Stimulated activated CD4-positive, alpha-beta T cell treated with anti-CD3 and anti-CD28 coated beads, Interleukin-1b, Interleukin-23, amount 100 ng/mL, for 48 hours (primary cell): ENCODE measurements at places on chromosomes 7 and 10.

GRCh38 chr7:40418983-40419382 lies 284.2 kb downstream of the SUGCT start:
- no peak for DNase-seq

DNA sequence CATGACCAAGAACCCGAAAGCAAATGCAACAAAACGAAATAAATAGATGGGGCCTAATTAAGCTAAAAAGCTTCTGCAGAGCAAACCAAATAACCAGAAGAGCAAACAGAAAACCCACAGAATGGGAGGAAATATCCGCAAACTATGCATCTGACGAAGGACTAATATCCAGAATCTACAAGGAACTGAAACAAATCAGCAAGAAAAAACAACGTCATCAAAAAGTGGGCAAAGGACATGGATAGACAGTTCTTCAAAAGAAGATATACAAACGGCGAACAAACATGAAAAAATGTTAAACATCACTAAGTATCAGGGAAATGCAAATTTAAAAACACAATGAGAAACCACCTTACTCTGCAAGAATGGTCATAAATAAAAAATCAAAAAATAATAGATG lies 35.3 kb upstream of the CACUL1 start:
- DNase-seq = no peak

DNA sequence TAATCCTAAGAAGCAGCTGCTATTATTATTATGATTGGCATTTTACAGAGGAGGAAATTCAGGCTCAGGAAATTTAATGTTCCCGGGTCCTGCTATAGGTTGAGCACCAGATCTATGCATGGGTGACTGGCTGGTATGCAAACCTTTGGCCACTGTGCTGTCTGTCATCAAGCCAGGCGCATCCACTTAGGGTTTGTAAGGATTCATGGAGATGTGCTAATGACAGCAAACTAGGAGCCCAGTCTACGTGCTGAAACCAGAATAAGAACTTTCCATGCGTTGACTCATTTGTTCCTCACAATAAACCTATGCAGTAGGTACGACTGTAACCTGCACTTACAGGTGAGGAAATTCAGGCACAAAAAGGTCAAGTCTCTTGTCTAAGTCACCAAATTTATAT lies 64.5 kb upstream of the ZMIZ1 start:
- no peak for DNase-seq

GRCh38 chr7:30526163-30526562 lies 21.5 kb upstream of the GGCT start:
- DNase-seq = no peak

GRCh38 chr7:42262964-42263363 lies 26.0 kb upstream of the GLI3 start:
- DNase-seq = no peak

DNA sequence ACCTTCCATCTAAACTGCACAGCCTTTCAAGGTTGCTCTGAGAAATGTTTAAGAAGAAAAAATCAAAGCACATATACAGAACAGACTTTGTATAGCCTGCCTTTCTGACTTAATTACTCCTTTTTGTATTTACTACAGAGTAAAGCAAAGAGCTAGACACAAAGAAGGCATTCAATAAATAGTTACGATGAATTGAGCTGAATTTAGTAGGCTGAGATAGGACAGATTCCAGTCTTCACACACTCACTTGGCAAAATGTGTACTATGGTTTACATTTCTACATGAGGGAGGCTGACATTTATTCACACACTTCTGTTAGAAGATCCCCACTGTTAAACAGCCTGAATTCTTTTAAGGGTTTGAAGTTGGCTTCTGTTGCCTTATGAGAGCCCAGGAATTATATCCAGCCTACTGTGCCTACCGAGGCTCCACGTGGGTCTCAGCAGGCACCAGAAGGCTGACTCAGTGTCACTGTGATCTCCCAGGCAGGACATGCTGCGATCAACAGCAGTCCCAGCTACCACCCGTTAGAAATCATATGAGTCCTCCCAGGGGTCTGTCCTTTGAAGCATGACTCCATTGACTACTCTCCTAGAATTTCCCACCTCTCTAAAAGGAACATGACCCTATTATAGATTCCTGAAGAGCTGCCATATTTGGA lies 24.5 kb upstream of the SLC25A13 start:
- no peak for DNase-seq

DNA sequence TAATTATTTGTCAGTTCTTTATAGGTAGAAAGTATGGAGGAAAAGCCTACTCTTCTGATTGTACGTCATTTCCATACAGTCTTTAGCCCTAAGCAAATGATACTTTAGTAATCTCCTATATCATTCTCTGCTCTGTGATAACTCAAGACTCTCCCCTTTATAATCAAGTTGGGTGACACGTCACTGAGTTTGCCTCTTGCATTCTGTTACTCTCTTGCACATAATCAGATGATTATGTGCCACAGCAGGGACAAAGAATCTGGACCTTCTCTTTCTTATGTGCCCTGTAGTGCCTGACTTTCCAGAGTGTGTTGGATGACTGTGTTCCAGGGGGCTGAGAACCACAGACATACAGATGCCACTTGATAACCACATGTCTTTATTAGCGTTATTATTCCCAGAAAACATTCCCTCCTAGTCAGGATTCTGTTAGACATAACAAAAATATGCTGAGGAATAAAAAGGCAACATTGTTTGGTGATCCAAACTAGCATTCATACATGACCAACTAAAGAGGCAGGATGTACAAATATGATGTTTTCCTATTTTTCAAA lies 116.4 kb upstream of the HGF start:
- no peak for DNase-seq

GRCh38 chr10:30600005-30600404 lies 29.5 kb downstream of the LYZL2 start:
- DNase-seq = no peak

- no peak for DNase-seq
These were observed 299.9 kb upstream of the PITRM1 start for GRCh38 chr10:3472287-3473051.

- no peak for DNase-seq
These were observed 67.2 kb downstream of the EBF3 start for GRCh38 chr10:129896860-129897200.

GRCh38 chr7:39458061-39458745 lies 108.0 kb upstream of the YAE1 start:
- no peak for DNase-seq

DNA sequence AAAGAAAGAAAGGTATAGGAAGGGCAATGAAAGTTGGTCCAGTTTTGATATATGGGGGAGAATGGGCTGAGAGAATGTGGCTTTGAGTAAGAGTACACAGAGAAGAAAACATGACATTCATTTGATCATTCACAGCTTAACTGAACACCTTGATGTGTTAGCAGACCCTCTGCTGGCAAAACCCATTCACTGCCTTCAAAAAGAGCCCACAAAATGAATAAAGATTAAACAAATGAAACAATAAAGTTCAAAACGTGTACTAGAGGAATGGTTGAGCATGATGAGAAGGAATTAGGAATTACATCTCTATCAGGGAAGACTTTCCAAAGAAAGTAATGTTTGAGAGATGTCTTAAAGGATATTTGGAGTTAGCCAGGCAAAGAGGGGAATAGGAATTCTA lies 2.1 kb downstream of the WEE2 start:
- no peak for DNase-seq

DNA sequence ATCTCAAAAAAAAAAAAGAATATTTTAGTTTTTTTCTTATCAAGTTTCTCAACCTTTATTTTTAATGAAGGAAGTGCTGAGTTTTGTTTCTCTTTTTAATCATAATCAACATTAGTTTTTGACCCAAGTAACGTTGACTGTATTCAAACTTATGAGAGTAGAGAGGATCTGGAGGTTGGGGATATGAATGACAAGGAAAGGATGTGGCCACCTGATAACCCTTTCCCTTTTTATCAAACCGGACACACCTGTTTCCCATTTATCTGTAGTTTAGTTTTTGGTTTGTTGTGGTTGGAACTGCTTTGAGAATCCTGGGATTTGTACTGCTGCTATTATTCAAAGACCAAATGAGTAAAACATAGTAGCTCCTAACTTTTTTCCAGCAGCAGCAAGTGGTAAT lies 38.6 kb downstream of the HACD1 start:
- no peak for DNase-seq

DNA sequence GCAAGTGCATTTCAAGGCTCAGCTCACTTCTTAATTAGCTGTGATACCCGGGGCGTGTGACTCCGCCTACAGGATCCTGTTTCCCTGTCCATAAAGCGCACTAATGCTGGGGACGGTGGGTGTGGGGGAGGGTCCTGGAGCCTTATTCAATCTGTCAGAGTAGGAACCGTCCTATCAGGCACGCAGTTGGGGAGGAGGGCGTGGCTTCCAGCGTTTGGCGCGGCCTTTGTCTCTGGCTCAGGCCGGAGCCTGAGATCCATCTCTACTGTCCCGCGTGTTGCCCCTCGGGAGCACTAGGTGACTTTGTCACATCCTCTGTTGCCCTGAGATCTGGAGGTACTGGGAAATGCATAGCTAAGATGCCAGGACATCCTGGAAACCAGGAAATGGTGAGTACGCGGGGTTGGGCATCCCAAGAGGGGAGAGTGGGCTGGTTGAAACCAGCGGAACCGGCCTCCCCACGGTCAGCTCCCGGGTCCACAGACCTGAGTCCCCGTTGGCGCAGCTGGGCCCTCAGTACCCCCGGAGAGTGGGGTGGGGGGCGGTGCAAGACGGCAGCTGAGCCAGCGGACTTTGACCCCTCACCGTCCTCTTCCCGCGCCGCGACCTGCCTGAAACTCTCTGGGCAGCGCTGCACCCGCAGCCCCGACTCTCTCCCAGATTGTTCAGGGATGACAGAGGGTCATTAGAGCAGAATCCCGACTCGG lies 104.4 kb upstream of the ZNF92 start:
- DNase-seq = peak; percentile 62

DNA sequence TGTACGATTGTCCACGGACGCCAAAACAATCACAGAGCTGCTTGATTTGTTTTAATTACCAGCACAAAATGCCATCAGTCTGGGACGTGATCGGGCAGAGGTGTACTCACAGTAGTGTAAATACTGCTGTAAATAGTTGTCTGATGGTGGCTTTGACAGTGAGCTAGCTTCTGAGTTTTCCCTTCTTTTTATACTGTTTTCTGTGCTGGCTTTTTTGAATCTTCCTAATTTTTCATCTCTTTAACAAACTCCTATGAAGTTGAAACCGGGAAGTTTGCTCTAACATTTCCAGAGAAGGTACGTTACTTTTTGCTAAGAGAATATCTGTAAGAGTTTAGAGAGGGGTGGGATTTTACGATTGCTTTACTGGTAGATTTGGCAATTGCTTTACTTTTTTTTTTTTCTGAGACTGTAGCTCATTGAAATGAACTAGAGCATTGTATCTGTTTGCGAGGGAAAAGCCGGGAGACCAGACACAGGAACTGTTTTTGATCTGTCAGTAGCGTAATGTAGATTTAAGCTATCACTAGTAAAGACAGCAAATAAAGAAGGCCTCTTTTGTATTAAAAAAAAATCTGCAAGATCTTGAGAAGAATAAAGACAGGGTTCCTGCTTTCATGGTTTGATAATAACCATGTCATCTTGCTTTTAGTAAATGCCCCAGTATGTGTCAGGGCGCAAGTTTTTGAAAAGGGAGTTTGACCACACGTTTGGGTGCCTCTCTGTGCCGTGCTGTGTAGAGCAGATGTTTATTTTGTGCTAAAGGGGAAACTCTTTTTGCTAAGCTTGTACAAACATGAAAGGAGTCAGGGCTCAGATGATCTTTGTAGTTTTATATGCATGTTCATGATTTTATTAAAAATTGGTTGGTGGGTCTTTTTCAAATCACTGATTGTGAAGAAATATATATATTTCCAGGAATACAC lies 712 bp downstream of the FOXP2 start:
- no peak for DNase-seq

DNA sequence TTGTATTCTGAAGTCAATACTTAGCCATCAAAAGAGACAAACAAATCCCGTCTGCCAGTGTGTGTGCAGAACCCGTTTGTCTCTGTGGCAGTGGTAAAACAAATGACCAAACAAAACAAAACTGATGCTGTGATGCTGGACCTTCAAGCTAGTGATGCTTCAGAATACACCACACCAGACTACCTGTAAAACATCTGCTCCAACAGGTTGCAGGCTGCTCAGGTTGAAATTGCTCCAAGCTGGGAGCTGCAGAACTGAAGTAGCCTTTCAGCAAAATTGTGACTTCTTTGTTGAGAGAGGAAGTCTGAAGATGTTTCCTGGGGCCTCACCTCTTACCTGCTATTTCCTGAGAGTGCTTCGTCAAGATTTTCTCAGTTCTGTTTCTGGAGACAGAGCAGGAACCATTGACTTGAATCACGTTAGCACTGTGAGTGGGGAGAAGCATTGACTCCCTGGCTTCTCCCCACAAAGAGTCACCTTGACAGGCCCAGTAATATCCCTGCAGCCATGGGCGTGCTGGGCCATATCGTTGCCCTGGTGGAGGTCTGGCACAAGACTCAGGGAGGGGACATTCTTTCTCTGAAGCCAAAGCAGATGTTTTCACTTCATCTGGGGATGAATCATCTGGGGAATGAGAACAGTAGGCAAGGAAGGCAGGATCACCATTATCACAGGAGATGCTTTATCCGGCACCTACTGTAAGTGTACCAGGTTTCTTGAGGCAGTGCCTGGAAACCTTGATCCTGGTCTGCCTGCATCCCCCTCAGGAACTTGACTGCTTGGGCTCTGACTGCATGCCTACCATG lies 80.2 kb downstream of the RBM20 start:
- peak; percentile 8 for DNase-seq

DNA sequence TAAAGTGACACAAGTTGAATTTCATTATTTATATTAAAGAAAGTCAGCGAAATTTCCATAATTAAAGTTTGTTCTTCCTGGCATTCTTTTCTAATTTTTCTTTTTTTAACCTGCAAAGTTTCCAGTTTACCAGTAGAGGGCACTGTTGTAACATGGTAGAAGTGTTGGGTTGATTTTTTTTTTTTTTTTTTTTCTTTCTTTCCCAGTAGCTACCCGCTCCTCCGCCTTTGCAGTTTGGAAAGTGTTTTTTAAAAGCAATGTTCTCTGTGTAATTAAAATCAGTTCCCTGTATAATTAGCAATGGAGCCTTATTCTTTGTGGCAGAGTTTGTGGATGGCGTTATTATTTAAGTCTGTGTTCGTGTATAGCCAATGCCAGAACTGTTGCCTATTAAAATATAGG lies 53.7 kb downstream of the TAF3 start:
- no peak for DNase-seq

- no peak for DNase-seq
These were observed 283.3 kb downstream of the PHTF2 start for GRCh38 chr7:78081888-78082287.
